ENCODE measurements at places on chromosomes 6 and 20. TPM values are rescaled to one million over a fixed set of nuclear protein-coding genes. Genes with fewer than 3 reads are reported as not detected.

GRCh38 chr6:112909781-112910180, 562.7 kb downstream of the RFPL4B start:
- no peak for DNase-seq

- no peak for DNase-seq
Observed at GRCh38 chr20:25544311-25544710, 41.0 kb downstream of the NINL start.

DNA sequence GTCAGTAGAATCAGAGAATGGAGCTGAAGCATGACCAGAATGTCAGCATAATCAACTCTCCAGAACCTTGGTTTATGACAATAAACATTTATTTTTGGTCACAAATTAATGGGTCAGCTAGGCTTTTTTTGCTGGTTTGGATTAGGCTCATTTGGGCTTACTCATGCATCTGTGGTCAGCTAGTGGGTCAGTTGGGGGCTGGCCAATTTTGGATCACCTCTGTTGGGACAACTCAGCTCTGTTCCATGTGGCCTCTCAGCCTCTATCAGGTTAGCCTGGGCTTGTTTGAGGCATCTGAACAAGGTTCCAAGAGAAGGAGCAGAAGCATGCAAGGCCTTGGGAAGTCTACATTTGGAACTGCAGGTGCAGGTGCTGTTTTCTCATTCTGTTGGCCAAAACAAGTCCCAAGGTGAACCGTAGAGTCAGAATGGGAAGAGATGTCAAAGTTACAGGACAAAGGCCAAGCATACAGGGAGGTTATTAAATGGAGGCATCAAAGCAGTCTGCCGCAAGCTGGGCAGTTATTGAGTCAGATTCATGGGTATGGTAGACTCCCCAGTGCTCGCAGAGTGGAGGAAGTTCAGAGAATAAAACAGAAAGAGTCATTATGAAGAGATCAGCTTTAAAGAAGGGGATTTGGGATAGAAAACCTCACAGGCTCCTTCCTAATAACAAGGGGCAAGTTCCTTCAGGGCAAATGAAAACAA, 173.0 kb downstream of the PLCB4 start:
- DNase-seq, result no peak

CAP2 gene
- 34.0 TPM for total RNA-seq

- no peak for DNase-seq
Observed at GRCh38 chr20:24148372-24148771, 159.8 kb upstream of the GGTLC1 start.

DNA sequence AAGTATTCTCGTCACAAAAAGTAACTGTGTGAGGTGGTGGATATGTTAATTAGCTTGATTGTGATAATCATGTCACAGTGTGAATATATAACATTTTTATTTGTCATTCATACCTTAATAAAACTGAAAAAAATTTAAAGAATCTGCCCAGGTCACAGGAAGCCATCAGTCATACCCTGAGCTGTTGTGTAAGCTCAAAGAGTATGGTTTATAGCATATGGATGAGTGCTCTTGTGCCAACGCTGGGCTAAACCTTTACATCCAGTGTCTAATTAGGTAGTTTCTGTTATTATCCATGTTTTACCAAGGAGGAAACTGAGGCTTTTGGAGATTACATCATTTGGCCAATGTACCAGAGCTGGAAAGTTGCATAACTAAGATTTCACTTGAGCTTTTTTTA, 11.4 kb downstream of the PKIG start:
- no peak for DNase-seq

MYO6 gene
- 6.4 TPM for total RNA-seq

GRCh38 chr20:32839982-32840285, 18.8 kb upstream of the EFCAB8 start:
- no peak for DNase-seq

DNA sequence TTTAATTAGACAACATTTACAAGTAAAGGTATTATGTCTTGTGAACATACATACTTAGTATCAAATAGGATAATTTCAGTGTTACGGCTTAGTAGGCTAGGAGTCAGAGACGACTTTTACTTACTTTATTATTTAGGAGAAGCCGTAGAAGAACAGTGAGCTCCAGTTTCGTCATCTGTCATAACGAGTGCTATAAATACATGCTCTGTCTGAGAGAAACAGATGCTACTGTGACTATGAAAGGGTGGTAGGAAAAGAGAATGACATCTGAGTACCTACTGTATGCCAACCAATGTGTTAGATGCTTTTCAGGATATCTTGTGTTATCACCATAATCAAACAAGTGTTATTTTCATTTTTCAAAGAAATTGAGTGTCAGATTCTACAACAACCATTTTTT, 119.0 kb downstream of the EYA4 start:
- no peak for DNase-seq

DNA sequence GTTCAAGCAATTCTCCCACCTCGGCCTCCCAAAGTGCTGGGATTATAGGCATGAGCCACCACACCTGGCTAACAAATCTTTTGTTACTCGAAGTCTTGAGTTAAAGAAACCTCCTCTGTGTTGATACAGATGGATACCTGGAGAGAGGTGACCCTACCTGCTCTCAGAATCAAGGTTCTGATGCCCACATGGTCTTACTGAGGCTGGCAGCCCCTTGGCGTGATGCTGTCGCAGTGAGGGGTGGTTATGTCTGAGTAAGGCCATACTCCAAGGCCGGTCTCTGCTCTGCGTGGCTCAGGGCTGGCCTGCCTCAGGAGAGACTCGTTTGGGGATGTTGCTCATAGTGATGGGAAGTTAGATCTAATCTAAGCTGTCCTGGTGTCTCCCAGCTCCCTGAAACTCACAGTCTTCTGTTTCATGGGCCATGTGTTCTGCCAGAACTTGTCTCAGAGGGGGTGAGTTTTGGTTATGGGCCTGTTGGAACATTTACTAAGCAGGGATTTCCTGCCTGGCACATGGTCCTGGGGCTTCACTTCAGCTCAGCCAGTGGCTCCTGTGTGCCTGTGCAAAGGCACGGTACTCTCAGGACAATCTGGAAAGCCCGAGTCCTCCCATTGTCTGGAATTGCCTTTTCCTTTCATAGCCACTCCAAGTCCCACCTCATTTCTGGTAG, 17.5 kb upstream of the TRAF3IP2 start:
- no peak for DNase-seq

- no peak for DNase-seq
Observed at GRCh38 chr20:50578061-50578777, 68.0 kb downstream of the PTPN1 start.

- no peak for DNase-seq
Observed at GRCh38 chr6:56838016-56838555, 116.8 kb upstream of the BEND6 start.

- no peak for DNase-seq
Observed at GRCh38 chr20:5085380-5085779, 34.4 kb downstream of the PCNA start.

- no peak for DNase-seq
Observed at GRCh38 chr6:135586844-135587243, 89.3 kb upstream of the AHI1 start.

- no peak for DNase-seq
Observed at GRCh38 chr6:15506066-15506465, 156.8 kb downstream of the DTNBP1 start.

- DNase-seq, result no peak
Observed at GRCh38 chr6:152206072-152206818, 398.8 kb downstream of the ESR1 start.

DNA sequence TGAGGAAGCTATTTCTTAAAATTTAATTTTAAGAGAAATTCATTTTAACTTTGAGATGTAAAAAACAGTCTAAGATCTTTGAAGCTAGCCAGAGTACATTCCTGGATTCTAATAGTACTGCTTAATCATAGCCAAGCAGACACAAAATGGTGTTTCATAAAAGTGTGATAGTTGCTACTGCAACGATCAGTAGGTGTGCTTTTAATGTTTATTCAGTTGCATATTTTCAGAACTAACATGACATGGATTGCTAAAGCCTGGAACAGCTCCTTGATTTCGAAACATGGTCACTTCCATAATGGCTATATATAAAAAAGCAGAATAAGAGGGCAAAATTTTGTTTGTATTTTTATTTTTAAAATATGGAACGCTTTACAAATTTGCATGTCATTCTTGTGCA, 35.5 kb downstream of the SESN1 start:
- DNase-seq, result no peak

GRCh38 chr6:490251-491037, 98.9 kb downstream of the IRF4 start:
- no peak for DNase-seq

GRCh38 chr6:167941822-167942221, 55.6 kb upstream of the KIF25 start:
- no peak for DNase-seq

CSNK2A1 gene
- 158 TPM for total RNA-seq

DNA sequence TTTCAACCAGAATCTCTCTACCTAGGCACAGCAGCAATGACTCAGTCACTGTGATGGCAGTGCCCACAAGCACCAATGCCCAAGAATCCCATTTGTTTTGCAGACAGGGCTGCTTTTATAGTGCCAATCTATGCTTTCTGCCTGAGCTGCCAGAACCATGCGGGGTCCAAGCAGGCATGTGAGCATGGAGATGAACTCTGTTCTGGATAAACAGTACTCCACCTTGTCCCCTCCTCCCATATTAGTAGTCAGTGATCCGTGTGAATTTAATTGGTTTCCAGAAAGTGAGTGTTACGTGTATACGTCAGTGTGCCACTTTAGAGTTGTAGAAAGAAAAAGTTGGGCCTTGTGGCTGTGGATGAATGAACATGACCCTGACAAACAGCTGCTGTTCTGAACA, 79.4 kb downstream of the SASH1 start:
- no peak for DNase-seq

HCK gene
- not detected for total RNA-seq

ZNF311 gene
- not detected for total RNA-seq

DNA sequence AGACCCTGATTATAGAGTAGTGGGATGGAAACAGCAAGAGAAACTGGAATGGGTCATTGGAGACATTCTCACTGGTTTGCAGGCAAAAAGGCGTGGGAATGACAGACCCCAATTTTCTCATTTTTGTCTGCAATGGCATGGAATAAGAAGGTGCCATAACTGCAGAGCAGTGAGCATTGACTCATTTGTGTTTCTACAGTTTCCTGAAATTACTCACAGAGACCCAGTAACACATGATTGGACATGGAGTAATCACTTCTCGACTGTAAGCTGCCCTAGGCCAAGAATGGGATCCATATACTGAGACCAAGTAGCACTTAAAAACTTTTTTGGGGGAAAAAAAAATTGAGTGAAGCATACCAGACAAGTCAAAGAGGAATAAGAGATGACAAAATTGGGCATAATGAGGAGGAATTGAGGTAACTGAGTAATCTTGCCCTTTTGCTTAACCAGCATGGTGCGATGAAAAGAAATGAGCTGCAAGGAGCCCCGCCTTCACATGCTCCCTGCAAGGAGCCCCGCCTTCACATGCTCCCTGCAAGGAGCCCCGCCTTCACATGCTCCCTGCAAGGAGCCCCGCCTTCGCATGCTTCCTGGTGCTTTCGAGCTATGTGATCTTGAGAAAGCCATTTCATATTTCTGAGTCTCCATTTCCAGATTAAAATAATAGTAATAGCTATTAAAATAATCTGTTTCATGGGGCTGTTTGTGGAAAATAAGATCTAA, 44.1 kb downstream of the NHSL1 start:
- no peak for DNase-seq

- DNase-seq, result no peak
Observed at GRCh38 chr6:106315765-106316374, 9.7 kb downstream of the ATG5 start.

DNA sequence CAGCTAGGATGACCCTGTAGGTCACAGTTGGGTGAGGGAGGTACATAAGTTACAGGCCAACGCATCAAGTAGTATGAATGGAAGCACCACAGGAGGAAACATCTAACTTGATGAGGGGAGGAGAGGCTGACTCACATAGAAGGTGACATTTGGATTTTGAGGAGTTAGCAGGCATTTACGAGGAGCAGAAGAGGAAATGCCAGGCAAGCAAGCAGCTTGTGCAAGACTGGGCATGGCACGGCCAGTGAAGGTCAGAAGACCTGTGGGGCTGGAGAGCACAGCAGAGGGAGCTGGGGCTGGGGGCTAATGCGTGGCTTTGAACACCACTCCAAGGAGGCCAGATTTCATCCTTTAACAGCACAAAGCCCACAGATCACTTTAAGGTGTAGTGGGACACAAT, 37.8 kb downstream of the MUC22 start:
- no peak for DNase-seq

- no peak for DNase-seq
Observed at GRCh38 chr6:161547617-161548016, 273.8 kb upstream of the AGPAT4 start.

DNA sequence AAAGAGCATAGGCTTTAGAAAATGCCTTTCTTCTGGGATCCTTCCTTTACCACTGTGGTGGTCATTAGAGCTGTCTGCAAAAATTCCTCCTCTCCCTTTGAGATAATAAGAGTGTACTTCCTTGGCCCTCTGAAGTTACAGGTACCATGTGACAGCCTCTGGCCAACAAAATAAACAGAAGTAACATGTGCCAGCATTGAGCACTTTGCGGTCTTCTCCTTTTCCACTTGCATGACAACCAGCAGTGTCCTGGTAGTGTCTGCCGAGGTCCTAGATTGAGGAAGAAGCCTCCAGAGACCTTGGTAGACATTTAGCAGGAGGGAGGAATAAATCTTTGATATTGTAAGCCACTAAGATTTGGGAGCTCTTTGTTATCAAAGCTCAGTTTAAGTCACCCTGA, 87.5 kb upstream of the ARID1B start:
- DNase-seq, result no peak

- no peak for DNase-seq
Observed at GRCh38 chr6:77313595-77313994, 149.7 kb downstream of the HTR1B start.

DNA sequence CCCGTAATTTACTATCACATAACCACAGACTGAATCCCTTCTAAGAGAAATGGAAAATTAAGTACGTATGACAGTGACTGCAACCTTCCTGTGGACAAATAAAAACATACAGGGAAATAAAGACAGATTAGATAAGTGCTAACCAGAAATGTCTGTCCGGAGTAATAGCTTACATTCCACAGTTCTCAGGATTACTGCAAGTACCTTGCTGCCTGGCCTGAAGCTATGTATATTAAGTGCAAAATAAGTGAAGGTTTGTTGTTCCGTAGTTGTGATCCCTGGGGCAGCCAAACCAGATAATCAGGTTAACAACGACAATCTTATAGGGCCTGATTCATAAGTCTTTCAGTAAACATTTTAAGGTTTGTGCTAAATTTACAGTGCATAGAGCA, 2.8 kb downstream of the NEDD9 start:
- DNase-seq, result no peak

HRH3 gene
- not detected for total RNA-seq

CST2 gene
- total RNA-seq, result not detected

GRCh38 chr20:2399390-2399789, 18.7 kb downstream of the TGM6 start:
- no peak for DNase-seq

- DNase-seq, result no peak
Observed at GRCh38 chr6:122438975-122439374, 32.6 kb downstream of the SERINC1 start.
